ENCODE measurements at places on chromosomes 3 and 15.

DNA sequence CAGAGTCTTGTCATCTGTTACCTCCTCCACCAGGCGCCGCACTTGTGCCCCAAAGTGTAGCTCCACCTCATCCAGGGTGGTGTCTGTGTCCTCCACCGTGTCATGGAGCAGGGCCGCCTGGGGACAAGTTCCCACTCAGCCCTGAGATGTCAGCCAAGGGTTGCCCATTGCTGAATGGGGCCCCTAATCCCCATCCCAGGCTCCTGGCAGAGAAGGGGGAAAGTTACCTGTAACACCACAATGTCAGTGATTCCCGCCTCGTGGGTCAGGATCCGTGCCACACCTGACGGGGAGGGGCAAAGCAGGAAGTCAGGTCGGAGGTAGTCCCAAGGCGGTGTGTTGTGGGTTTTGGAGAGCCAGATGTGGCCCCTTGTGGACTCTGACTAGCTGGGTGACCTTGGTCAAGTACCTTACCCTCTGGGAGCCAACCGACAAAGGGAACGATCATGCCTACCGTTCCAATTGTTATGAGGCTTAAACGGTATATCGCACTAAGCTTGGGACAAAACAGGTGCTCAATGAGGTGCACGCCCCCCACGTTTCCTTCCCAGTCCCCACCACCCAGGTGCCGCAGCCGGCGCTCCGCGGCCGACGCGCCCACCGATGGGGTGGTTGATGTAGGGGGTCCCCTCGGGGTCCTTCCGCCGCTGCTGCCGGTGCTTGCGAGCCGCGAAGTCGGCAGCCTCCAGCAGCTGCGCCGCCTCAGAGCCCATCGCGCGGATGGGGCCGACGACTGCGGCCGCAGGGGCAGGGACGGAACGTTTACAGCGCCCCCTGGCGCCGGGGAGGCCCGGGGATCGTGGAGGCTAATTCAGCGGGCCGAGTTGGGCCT is at the start of gene HDDC3:
HDDC3 (minus strand) TSS at position 722 of the 832 bp plus-strand sequence; CDS start at position 713, 9 bp downstream.
- peak; percentile 83 for DNase-seq

- peak; percentile 47 for DNase-seq
Measured at GRCh38 chr15:39976291-39977274, 42.7 kb downstream of the EIF2AK4 start.

- DNase-seq: no peak
Measured at GRCh38 chr3:23389686-23390085, 186.6 kb downstream of the UBE2E2 start.

DNA sequence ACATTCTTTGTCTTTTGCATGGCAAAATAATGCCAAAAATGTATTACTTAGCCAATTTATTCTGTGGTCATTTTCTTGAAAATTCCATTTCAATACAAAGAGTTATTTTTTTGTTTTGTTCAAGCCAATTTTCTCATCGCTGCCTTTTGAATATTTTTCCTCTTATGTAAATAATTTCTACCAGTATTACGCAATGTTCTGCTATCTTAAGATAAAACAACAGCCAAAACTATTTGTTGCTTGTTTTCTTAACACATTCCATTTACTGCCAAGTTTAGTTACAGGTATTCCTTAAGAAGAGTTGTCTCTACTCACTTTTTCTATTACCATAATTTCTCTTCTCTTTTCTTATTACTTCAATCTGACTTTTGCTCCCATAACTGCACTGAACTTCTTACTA is 163.1 kb downstream of the ROBO1 start:
- no peak for DNase-seq

GRCh38 chr3:129308636-129309035 is 30.0 kb downstream of the HMCES start:
- DNase-seq: no peak

DNA sequence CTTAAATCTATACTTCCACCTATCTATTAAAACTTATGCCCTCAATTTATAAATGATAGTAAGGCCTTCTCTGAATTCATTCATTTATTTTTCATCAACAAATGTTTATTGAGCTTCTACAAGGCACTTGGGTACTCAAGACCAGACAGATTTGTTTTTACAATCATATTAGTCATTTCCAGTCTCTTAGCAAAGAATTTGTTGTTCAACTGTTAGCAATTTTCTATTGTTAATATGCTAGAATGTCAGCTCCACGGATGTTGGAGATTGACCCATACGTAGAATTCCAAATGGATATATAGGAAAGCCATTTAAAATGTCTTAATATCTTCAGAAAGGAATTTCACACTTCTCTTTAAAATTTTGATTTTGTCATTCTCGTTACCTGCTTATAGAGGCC is 36.7 kb downstream of the ZBTB38 start:
- DNase-seq: no peak

- no peak for DNase-seq
Measured at GRCh38 chr15:68515371-68516095, 63.3 kb upstream of the CORO2B start.

- peak; percentile 33 for DNase-seq
Measured at GRCh38 chr3:137110392-137110996, 152.7 kb downstream of the IL20RB start.

DNA sequence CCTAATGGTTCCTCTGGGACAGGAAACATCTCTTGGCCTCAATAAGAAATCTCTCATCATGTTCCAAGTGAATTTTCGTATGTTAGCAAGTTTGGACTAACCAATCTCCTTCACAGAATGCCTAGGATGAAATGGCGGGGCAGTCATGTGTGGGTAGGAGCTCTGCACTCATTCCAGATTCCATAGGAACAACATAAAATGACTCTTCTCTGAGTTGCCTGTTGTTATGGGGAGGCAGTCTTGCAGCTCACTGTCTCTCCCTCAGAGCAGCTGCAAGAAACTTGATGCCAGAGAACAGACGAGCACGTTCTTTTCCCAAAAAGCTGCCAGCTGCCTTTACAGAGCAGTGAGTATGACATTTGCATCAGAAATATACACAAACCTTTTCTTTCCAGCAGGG is 34.1 kb downstream of the SPATA12 start:
- no peak for DNase-seq

- no peak for DNase-seq
Measured at GRCh38 chr3:13860001-13860400, 19.9 kb downstream of the WNT7A start.

DNA sequence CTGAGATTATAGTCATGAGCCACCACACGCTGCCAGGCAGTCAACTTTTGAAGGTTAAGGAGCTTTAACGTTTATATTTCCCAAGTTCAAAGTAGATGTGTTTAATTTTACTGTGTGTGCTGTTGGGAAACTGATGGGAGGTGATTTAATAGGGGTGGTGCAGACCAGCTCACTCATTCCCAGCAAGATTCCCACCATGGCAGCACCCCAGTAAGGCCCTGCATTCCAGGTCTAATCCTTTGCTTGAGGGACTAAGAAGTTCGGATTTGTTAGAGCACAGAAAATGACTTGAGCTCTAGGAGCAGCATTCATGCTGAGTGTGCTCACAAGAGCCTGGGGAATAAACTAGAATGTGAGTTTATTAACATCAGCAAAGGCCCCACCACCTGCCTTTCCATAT is 25.2 kb downstream of the TSEN2 start:
- DNase-seq: no peak

DNA sequence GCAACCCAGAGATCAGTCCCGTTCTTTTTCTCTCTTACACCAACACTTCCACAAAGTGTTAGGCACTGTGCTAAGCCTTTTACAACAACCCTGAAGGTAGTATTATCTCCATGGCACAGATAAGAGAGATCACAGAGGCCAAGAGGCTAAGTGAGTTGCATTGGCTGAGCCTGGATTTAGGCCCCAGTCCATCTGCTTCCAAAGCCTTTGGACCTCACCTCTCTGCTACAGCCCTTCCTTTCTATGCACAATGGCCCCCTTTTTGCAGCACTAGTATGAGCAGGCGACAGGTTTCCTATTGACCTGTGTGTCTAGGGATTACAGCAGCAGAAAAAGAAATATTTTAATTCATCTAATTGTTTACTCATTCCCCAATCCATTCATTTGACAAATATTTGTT is 76.2 kb downstream of the CRYGS start:
- DNase-seq: no peak

GRCh38 chr3:171574556-171575240 is 114.5 kb upstream of the TNIK start:
- no peak for DNase-seq

GRCh38 chr15:80991421-80991820 is 1.8 kb upstream of the MESD start:
- DNase-seq: no peak

GRCh38 chr15:100202309-100202960 is 139.3 kb downstream of the ADAMTS17 start:
- DNase-seq: no peak

- no peak for DNase-seq
Measured at GRCh38 chr3:15452961-15453360, 25.6 kb downstream of the EAF1 start.

GRCh38 chr15:41411441-41411840 is 5.5 kb upstream of the RTF1 start:
- no peak for DNase-seq

DNA sequence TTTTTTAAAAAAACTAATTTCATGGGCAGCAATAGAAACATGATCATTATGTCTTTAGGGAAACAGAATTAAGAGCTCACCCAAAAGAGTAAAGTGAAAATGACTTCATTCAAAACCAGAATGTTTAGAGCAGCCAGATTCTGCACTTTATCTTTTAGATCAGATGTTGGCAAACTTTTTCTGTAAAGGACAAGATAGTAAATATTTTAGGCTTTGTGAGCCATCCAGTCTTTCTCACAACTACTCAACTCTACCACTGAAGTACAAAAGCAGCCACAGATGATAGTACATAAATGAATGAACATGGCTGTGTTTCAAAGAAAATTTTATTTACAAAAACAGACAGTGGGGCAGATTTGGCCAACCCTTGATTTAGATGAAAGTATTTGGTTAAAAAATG is 84.5 kb downstream of the SETD2 start:
- no peak for DNase-seq

DNA sequence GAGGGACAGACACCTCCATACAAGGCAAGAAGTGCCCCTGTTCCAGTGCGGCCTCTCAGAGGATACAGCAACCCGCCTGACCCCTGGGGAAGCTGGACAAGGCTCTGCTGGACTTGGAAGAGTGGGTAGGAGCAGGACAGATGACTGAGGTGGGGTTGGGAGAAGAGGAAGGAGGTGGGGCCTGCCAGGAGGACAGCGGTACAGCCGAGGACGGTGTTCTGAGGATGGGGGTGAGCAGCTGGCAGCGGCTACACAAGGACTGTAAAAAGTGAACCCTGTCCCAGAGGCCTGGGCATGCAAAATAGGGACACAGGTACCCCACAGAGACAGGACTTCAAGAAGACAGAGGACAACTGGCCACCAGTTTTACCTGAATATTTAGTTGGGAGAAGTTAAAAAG is 23.5 kb upstream of the ELP6 start:
- no peak for DNase-seq

GRCh38 chr3:58341376-58341775 is 8.7 kb downstream of the PXK start:
- DNase-seq: no peak

DNA sequence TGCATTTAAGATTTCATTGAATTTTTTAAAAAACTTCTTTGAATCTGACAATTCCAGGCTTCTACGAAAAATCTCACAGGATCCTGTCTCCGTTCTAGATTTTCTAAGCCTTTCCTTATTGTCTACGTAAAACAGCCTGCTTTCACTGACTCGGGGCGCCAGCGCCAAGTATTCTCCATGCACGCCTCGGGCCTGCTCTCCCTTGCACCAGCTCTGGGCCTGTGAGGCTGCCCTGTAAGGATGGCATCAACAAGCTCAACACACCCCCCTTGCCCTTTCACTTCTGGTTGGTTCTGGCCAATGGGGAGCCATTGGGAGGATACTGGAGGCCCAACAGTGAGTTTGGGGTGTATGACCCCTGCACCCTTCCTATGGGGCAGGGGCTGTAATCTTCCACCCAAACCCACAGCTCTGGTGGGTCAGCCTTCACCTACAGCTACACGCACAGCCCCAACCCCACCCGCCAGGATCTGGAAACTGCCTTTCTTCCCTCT is 47.8 kb downstream of the SLC41A3 start:
- no peak for DNase-seq

DNA sequence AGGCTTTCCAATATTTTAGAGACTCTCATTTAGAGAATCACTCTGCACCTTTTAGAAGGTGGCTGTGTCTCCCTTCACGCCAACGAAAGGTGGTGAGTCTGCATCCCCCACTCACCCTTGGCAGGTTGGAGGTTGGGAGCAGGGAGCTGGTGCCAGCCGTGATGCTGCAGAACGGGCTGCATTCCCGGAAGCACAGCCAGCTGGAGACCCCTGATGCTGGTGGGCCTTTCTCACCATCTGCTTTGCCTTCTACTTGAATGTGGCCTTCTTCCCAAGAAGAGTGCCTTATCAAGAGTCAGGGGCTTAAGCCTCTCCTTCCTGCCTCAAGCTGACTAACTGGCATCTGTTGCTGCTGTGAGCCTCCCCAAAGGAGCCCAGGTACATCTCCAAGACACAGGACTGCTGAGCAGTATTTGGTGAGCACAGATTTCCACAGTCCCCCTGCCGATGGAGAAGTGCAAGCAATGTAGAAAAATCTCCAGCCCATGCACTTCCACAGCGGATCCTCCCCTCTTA is 17.7 kb upstream of the HEG1 start:
- DNase-seq: no peak

GRCh38 chr15:49154799-49155109 is 645 bp downstream of the COPS2 start:
- no peak for DNase-seq

- no peak for DNase-seq
Measured at GRCh38 chr3:9109568-9109914, 139.9 kb downstream of the SRGAP3 start.
